ENCODE measurements at places on chromosomes 7 and 10.

- DNase-seq: no peak
Measured at GRCh38 chr7:20642166-20642565, 26.7 kb downstream of the ABCB5 start.

- peak; percentile 31 for DNase-seq
Measured at GRCh38 chr10:12214763-12215218, 18.8 kb downstream of the CDC123 start.

DNA sequence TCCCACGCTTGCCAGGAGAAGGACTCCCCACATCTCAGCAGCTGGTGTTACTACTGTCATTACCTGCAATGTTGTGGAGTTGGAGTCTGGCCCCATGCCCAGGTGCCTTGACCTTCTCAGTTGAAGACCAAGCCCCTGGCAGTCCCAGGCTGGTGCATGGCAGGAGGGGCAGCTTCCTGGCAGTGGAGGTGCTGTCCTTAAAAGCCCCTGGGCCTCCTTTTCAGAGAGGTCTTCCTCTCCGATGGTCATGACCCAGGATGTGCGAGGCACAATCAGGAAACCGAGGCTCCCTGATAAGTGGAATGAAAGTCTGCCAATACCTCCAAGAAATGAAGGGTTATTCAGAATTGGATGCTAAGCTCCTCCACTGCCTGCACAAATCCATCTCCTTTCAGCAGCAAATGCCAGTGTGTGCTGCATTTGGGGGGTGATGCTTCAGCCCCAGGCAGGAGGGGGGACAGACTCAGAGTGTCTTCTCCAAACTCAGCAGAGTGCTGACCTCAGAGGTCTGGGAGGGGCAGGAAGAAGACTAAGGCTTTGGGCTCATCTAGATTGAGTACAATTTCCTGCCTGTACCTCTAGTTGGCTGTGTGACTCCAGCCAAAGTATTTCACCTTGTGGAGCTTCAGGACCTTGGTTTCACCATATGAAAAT lies 97.0 kb upstream of the DDC start:
- no peak for DNase-seq

- no peak for DNase-seq
Measured at GRCh38 chr10:115125505-115125904, 32.3 kb downstream of the ATRNL1 start.

DNA sequence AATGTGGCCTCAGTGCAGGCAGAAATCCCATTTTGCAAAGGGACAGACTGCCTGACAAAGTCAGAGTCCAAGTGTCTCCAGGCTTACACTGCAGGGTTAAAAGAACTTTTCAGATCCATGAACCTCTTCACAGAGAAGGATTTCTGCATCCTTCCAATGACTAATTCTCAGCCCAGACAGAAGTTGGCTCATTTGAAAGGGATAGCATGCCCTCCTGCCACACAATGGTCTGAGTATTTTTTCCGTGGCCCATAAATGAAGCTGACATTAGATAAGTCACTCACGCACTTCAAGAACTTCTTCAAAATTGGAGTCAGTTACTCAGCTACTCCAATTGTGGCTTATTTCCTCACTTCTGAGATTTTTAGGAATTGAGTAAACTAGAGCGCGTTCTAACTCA lies 170.2 kb downstream of the PLXNA4 start:
- no peak for DNase-seq

DNA sequence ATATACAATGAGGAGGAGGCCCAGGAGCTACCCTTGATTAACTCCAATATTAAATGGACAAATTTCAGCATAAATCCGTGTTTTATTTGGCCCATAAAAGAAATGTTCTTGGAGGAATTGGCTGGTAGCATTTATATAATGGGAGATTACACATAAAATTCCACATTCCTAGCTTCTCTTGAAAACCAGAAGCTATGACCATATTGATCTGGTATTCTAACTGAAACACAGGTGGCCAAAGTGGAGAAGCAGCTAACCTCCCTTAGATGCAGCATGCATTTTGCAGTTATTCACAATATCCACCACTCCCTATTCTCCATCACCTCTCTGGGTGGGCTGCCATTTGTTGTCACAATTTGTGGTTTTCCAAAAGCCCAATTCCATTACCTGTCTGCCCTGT lies 148.8 kb upstream of the CACNA2D1 start:
- DNase-seq: no peak

GRCh38 chr7:105680505-105681187 lies 99.4 kb upstream of the EFCAB10 start:
- DNase-seq: no peak

DNA sequence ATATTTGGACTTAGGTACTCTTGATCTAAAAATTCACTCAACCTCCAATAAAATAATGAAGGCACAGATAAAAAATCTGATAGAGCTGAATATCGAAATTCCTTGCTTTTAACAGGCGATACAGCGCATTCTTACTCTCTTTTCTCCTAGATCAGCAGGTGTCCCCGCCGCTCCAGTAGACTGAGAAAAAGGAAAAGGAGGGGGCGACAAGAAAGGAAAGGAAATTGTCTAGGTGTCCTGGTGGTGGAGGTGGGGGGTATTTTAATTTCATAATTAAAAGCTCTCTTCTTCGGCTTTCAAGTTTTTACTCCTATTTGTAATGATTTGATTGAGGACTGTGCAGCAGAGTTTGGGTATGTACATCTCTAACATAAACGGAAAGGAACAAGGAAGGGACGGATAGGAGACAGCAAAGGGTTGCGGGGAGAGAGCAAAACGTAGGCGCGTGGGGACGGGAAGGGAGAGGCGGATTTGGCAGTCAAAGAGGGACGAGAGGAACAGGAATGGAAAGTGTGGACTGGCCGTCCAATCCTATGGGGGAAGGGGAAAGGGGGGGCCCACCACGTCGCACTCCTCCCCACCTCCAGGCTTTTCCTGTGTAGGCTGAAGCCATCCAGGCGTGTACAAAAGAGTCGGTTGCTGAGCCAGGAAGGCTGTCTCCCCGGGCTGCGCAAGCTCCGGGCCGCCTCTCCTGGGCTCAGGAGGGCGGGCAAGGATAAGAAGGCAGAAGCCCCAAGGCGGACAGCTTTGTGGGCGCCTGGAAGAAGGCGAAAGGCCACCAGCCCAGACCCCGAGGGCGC lies 875 bp upstream of the HECTD2 start:
- peak; percentile 49 for DNase-seq

GRCh38 chr10:103648251-103648635 lies 154.7 kb downstream of the NEURL1 start:
- no peak for DNase-seq

DNA sequence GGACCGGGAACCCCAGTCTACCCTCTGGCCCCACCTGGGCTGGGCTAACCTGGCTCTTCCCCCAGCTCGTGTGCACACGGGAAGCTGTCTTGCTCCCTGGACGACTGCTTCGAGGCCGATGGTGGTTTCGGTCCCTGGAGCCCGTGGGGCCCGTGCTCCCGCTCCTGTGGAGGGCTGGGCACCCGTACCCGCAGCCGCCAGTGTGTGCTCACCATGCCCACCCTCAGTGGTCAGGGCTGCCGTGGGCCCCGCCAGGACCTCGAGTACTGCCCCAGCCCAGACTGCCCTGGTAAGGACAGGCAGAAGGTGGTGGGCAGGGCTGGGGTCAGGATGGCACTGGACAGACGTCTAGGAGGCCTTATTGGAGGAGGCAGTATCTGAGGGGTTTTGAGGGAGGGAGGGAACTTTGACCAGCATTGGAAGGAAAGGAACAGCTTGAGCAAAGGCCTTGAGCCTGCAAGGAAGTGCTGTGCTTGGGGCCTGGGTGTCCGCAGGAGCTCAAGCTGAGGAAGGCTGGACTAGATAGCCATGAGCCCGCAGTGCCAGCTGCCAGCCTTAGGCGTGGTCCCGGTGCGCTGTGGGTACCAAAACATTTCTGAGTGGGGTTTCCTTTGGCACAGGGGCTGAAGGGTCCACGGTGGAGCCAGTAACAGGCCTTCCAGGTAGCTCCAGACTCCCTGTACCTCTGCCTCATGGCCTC lies 20.2 kb upstream of the ZNF862 start:
- no peak for DNase-seq

DNA sequence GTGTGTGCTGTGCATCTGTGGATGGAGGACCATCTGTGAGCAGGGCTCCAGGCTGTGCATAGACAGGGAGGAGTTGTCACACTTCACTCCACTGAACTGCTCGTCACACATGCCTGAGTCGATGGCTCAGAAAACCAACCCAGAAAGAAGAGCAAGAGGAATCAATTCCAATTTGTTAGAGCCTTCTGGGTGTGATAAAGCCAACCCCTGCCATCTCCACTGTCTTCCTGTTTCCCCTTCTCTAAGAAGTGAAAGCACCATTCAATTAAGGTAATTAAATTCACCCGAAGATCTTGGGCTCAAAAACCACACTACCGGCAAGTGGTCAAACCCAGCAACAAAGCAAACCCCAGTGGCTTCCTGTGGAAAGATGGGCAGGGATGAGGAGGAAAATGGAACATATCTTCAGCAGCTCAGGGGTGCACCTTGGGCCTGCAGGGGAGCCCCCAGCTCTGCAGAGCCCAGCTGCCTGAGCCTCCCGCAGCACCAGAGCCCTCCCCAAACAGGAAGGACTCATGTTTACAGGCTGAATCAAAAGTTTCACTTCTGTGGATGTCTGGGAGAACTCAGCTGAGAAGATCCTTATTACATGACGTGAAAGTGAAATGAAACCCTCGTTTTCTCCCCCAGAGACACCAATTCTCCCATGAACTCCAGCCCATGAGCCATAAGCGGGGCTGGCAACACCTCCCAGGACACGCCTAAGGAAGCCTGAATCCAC lies 10.9 kb downstream of the C10orf71 start:
- peak; percentile 41 for DNase-seq

DNA sequence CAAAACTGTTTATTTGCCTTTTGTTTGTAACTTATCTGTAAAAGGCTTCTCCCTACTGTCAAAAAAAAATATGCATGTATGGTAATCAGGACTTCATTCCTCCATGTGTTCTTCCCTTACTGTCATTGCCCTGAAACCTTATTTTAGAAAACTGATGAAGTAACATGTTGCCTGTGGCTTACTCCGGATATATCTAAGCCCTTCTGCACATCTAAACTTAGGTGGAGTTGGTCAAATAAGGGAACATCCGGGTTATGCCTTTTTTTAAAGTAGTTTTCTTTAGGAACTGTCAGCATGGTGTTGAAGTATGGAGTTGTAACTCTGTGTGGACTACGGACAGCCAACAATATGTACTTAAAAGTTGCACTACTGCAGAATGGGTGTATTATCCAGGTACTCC lies 6.2 kb downstream of the SAR1A start:
- DNase-seq: peak; percentile 8

Measured in inflammatory macrophage (primary cell).